ENCODE measurements at places on chromosomes 2 and 18.

DNA sequence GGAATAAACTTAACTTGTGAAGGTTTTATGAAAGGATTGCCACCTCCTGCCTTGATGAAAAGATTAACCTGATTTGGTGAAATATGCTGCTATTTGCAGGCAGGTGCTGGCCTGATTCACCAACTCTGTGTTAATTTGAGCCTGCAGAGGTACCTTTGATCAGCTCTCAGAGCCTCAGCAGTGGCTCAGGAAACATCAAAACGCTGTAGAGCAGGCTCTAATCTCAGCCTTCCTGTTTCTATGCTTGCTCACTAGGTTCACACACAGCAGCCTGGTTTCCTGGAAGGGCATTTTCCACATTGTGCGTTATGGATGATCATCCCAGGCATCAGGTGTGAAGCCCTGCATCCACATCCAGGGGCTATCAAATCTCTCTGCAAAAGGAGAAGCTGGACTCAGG lies 16.9 kb downstream of the TGIF1 start:
- DNase-seq = no peak

DNA sequence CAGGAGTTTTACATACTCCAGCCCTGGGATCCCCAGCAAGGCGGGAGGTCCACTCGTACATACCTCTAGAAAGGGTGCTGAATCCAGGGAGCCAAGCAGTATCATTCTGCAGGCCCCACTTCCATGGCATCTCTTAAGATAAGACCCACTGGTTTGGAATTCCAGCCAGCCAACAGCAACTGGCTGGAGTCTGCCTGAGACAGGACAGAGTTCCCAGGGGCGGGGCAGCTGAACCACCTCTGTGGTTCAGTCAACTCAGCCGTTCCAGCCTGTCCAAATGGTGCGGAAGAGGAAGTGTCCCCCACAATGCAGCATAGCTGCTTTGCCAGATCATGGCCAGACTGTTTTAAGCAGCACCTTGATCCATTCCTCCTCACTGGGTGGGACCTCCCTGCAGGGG lies 33.2 kb downstream of the ZNF892 start:
- no peak for DNase-seq

DNA sequence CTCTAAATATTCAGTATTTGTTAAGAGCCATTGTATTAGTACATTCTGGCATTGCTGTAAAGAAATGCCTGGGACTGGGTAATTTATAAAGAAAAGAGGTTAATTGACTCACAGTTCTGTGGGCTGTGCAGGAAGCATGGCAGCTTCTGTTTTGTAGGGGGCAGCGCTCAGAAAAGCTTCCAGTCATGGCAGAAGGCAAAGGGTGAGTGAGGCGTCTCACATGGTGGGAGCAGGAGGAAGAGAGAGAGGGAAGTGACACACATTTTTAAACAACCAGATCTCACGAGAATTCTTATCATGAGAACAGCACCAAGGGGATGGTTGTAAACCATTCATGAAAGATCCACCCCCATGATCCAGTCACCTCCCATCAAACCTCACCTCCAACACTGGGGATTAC lies 13.8 kb upstream of the CCDC102B start:
- DNase-seq = no peak

DNA sequence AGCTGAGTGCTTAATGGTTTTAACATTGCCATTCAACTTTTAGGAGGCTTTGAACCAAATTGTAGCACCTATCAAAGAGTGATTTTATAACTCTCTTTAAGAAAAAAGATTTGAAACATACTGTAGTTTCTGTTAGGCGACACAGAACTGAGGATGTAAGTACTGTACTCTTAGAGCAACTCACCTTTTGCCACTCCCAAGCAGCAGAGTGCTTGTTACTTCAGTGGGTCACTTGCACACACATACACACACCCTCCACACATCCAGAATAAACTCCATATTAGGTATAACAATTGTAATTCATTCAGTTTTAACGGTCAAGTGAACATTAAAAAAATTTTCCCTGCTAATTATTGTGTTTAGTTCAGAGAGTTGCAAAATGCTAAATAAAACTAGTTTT lies 118.3 kb downstream of the CAMKMT start:
- DNase-seq = no peak

GRCh38 chr2:30679426-30680088 lies 127.7 kb downstream of the CAPN13 start:
- DNase-seq = no peak

DNA sequence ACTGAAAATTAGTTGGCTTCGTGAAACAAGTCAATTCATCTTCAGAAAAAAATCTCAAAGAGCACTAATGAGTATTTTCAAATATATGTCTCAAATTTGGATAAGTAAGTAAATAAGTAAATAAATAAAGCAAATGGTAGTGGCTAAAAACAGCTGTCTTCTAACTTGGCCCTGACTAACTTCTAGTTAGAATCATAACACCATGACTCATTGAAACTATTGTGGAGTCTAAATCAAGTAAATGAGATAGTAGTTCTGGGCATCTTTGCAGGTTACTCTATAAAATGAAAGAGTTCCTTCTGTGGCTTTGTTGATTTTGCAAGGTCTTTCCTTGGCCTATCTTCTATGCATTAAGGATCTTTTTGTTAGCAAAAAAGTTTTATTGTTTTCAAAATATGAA lies 110.7 kb downstream of the SLC8A1 start:
- DNase-seq = peak; percentile 40

DNA sequence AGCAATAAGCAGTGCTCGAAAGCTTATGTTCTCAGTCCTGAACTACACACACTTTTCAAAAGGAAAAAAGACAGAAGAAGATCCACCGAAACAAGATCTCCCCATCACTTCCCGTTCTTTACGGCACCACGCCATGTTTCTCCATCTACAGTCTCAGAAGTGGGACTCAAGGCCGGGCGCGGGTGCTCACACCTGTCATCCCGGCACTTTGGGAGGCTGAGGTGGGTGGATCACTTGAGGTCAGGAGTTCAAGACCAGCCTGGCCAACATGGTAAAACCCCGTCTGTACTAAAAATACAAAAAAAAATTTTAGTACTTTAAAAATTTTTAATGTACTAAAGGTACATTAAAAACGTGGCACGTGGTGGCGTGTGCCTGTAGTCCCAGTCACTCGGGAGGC lies 31.2 kb downstream of the ZNF516 start:
- no peak for DNase-seq

DNA sequence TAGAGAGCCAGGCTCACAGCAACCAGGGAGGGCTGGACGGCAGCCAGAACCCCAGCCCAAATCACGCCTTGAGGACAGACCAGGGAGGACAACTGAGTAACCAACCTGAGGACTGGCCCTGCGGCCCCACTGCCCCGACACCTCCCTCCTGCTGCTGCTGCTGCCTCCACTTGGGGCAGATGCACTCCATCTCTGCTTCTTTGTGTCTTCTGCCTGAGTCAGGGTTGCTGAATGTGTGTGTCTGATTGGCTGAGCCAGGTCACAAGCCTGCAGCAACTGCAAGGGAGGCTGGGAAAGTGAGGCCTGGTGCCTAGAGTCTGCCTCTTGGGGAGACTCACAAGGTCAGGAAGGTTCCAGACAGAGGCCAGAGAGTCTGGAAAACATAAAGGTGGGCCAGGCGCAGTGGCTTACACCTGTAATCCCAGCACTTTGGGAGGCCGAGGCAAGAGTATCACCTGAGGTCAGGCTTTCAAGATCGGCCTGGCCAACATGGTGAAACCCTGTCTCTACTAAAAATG lies 83.4 kb downstream of the ZFP36L2 start:
- no peak for DNase-seq

- no peak for DNase-seq
Measured at GRCh38 chr2:42999856-43000241, 207.5 kb upstream of the HAAO start.

- peak; percentile 52 for DNase-seq
Measured at GRCh38 chr2:45119855-45120254, 110.6 kb upstream of the SIX2 start.
